WERI-Rb-1 (cell line): ENCODE measurements at places on chromosomes 2 and 18.
A peak's percentile ranks its signal among the peaks of the same experiment; 100 is the strongest.

DNA sequence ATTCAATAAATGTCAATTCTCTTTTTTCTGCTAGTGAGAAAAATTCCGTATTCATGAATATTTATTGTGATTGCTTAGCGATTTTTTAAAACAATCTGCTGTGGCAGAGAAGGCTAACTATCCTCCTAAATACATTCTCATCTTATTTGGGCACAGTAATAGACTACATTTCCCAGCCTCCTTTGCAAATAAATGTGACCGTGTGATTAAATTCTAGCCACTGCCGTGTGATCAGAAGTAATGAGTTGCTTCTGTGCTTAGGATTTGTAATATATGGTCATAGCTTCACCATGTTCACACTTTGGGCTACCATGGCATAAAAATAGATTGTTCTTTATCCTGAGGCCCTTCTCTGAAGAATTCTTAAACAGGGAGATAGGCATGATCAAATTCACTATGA, 179.6 kb downstream of the FAM124B start:
- no peak for DNase-seq

GRCh38 chr18:7291046-7291445, 60.2 kb downstream of the LRRC30 start:
- no peak for DNase-seq

GRCh38 chr2:12363138-12363537, 353.6 kb upstream of the TRIB2 start:
- no peak for DNase-seq

DNA sequence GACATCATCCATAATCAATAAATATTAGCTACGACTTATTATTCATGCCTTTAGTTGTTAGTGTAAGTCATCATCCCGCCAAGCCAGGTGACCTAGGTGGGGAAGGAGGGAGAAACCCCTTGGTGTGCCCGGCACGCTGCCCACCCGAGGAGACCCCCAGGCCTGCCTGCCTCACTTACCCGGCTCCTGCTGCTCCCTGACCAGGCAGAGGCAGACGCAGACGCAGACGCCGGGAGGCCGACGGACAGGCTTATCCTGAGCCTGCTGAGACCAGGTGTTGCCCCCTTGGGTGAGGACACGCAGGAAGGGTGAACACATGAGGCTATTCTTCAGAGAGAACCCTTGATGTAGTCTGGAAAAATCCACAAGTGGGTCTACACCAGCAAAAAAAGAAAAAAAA, 401.8 kb downstream of the GALR1 start:
- DNase-seq: peak; percentile 94

- no peak for DNase-seq
Observed at GRCh38 chr2:121286506-121286905, 1.5 kb upstream of the TFCP2L1 start.

GRCh38 chr2:233346930-233347329, 7.4 kb upstream of the DGKD start:
- no peak for DNase-seq

DNA sequence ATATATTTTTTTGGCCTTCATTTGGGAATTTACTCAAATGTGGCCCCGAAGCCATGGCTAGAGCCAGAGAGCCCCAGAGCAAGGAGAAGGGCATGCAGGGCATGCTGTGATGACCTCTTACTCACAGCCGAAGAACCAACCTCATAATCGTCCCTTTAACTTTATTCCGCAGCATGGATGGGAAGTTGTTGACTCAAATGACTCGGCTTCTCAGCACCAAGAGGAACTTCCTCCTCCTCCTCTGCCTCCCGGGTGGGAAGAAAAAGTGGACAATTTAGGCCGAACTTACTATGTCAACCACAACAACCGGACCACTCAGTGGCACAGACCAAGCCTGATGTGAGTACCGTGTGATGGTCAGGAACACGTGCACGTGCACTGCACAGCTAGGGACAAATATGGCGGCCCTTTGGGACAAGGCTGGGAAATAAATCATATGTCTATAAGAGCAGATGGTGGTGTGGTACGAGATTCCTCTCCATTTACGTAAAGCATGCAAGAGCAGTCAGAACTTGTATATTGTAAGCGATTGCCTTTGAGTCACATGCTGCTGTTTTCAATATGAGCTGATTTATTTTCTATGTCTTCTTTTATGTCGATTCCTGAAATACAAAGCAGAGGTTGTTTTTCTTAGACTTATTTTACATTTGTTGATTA, 280.9 kb downstream of the NEDD4L start:
- no peak for DNase-seq

DNA sequence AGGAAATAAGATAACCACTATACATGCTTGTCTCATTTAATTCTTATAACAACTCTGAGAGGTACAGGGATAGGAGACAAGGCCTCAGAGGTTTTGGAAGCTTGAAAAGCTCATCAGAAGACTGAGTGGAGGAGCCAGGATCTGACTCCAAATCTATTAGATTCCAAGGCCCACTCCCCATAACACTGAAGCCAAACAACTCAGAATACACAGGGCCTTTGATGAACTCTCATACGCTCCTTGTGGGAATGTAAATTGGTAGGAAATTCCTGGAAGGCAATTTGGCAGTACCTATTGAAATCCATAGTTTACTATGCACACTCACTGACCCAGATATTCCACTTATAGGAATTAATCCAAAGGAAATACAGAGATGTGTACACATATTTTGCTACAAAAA, 27.9 kb downstream of the WIPF1 start:
- DNase-seq: no peak

- no peak for DNase-seq
Observed at GRCh38 chr18:23868136-23868785, 146.3 kb upstream of the TTC39C start.

DNA sequence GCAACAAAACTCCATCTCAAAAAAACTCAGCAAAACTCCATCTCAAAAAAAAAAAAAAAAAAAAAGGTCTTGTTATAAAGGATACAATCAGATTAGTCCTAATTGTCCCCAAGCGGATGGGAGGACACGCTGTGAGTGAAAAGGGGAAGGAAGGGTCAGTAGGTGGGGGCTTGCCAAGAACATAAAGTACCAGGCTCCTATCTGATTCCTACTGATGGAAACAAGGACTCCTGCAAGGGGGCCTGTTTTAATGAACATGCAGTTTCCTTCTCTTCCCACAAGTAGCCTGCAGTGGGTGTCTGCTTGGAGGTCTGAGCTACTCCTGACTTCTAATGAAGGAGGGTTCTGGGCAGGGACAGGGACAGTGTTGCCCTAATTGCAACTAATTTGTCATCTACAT, 7.9 kb downstream of the SCG2 start:
- no peak for DNase-seq

GRCh38 chr2:124081154-124081716, 56.1 kb downstream of the CNTNAP5 start:
- DNase-seq: no peak

DNA sequence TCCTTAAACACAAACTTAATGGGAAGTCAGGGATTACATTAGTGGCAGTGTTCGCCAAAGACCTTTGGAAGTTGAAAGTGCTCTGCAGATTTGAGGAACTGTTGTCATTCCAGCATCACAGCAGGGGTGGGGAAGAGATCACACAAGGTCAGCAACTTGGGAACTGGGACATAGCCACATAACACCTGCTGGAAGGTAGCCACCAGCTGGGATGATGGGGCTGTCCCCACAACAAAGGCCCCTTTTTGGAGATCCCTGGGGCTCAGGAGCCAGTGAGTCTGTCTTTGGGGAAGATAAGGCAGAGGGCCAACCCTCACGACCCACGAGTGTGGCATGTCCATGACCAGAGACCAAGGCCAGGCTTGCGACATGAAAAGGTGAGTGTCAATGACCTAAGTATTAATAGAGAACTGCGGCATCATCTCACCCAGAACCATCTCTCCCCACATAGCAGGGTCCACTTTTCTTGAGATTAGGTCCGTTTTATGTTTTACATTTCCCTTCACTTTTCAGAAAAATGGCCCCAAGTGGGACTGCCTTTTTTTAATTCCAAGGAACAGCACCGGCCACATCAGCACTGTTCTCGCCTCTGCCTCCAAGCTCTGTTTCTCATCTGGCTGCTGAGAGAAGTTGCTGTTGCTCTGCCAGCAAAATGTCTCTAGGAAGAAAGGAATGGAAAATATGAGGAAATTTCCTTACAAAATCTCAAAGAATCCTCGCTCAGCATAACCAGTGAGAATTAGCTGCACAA, 106.9 kb downstream of the GFPT1 start:
- no peak for DNase-seq

DNA sequence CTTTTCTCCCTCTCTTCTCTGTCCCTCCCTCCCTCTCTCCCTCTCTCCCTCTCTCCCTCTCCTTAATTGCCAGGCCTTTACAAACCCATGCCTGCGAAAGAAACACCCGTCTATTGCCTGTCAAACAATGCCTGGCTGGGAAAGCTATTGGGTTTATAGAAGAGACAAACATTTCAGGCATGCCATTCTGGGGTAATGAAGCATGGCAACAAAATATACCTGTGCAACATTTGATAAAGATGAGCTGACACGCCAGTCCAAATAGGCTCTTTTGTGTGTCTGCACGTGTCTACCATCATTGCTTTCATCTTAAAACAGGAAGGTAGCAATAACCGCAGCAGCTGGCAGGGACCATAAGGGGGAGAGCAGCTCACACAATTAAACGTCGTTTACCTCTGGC, 282.1 kb downstream of the ZNF516 start:
- no peak for DNase-seq

- DNase-seq: peak; percentile 68
Observed at GRCh38 chr2:67840460-67841068, 222.2 kb downstream of the C1D start.

- no peak for DNase-seq
Observed at GRCh38 chr2:101113441-101114267, 37.5 kb downstream of the TBC1D8 start.

DNA sequence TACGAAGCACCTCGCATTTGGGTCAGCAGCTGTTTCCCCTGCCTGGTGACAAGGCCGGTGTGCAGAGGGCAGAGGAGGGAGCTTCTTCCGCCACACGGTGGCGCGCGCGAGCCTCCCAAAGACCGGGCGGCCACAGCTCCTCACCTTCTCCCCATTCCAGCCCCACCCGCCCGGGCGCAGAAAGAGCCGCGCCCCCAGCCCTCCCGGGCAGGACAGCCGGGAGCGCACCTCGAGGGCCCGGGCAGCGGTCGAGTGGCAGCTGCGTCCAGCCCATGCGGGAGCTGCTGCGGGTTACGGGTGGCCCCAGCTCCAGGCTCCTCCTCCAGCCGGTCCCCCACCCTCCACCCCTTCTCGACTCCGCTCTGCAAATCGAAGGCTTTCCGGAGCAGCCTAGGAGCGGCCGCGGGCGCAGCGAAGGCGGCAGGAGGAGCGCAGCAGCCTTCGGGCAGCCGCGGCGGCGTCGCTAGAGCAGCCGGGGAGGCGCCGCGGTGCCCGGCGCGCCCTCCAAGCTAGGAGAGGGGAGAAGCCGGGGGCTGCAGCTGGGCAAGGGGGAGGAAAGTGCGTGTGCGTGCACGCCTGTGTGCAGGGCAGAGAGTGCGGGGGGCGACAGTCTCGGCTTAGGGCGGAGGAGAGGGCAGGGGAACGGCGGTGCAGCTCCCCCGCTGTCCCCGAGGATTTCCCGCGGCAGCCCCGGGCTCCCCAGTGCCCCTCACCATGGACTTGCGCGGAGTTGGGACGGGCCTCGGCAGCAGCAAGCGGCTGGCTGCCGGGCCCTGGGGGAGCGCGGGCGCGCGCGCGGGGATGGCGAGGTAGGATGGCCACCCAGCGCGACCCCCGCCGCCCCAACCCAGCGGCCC, at the start of gene CCDC85A:
Gene CCDC85A, plus strand, starts transcription at position 348 of the 857 bp plus-strand sequence. CDS start 635 bp downstream, outside the sequence.
- DNase-seq: peak; percentile 91

DNA sequence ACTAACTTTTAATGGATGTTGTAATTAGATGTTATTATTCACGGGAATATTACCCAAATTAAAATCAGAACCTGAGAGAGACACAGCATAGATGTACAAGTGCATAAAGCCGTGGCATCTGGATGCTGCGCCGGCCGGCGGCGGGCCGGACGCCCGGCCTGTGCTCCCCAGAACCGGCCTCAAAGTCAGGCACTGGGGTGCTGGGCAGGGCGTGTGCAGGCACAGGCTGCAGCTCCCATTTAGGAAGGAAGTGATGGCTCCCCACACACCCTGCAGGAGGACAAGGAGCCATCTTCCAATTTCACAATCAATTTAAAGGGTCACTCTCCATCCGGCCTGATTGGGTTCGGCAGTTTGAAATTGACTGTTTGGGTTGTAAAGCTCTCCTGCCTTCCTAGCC, 367.7 kb upstream of the SALL3 start:
- DNase-seq: no peak

GRCh38 chr18:64707052-64707451, 558.2 kb upstream of the LINC00305 start:
- DNase-seq: no peak

DNA sequence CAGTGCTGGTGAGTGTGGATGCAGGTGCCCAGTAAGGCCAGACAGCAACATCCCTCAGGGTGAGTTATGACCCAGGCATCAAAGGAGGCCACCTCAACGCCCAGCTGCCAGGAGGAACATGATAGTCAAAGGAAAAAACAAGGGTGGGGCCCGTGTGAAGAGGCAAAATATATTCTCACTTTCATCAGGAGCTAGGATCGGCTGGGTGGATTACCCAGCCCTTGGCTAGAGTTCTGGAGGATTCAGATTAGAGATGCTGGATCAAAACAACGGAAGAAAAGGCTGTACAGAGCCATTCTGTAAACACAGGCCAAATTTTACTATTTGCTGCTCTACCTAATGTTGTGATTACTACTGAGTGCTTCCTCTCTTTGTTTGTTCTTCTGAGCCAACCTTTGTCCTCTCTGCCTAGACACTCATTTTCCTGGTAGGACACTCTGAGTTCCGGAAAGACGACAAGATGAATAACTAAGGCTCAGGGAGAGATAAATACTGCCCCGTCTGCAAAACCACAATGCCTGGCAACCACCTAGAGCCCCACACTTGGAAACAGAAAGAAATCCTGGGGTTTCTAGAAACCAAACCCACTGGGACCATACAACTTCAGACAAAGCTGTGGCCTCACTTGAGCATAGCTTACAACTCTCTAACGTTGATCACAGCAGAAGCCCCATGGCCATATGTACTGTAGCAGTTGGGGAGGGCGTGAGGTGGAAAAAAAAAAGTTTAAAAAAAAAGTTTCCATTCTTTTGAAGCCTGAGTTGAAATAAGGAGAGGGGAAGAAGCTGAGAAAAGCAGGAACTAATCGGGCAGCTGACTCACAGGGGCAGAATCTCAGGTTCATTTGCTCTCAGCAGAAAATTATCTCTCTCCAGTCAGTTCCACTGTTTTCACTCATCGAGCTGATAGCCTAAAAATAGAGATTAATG, 17.8 kb upstream of the PMAIP1 start:
- no peak for DNase-seq

DNA sequence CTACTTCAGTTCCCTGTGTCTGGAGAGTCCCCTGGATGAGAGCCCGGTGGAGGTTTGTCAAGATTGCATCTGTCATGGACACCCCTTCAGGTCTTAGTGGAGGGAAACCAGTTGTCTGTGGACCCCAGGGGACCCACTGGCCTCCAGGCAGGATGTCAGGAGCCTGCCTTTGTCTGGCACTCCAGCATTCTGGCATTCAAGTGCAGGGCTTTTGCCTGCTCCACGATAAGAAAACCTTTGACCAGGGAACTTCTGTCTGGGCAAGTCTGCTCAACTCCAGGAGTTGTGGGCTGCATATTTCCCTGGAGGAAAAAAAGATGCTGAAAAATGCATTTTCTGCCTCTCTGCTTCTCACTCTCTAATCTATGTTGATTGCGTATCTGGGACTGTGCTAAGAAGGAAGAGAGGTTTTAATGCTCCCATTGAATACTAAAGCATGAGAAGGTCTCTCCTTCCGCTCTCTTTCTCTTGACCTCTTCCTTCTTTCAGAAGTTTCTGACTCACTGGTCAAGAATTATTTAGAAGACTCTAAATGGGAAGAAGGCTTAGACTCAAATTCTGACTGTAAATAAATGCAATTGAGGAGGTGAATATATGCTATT, 104.5 kb downstream of the MMADHC start:
- DNase-seq: no peak
